ENCODE measurements at places on chromosomes 5 and 9.

DNA sequence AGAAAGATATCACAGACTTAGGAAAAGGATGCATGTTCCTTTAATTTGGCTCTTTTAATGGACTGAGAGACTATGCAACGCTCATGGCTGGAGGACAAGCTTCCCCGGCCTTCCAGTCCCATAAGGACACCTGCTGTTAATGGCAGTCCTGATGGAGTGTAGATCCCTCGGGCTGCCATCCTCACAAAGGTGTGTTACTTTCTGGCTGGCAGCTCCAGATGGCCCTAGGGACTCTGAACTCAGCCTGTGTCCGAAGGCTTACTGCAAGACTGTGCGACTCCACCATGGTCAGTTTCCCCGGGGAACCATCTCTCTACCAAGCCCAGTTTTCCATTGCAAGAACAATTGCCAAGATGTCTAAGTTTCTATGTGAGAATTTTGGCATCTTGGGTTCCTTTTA lies 25.5 kb upstream of the KCNIP1 start:
- DNase-seq, result no peak

DNA sequence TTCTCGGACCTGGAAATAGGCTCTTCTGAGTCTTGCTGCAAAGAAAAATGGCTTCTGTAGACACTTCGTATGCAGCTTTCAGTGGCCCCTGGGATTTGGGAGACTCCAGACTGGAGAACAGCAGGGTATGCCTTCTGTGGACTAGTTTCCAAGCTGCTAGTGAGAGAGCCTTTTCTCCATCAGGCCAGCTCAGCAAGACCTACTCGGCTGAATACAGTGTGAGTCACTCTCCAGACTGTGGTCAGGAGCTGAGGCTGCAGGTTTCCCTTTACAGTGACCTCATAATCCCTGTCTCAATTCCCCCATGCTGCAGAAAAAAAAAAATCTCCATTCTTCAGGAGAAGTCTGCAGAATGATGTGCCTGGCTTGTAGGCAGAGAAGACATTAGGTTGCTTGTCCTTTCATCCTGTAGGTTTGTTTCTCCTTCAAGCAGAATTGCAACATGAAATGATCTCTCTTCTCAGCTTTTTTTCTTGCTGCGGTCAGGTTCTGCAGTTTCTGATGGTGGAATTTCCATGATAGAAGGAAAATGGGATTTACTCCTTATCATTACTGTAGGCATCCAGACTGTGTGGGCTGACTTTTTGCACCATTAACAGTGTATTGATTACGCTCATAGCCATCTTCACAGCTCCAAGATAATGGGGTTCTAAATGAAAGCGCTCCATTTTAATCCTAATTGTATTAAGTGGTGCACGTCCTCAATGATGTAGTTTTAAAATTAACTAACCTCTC lies 78.3 kb upstream of the TNFSF8 start:
- no peak for DNase-seq

DNA sequence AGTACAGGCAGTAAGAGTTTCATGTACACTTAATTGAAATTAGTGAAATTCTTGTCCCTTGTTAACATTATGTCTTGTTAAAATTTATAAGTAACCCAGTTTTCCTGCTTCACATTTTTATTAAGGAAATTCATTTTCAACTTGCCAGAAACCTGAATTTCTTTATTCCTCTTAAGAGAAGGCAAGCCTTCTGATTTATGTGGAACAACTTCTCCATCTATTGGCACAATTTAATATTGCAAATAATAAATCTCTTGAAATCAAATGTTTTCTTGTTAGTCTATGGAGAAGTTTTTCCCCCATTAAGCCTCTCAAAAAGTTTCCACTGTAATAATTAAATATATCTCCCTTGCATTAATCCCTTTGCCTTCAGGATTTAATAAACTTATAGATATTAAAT lies 33.8 kb upstream of the ACO1 start:
- peak; percentile 42 for DNase-seq

DNA sequence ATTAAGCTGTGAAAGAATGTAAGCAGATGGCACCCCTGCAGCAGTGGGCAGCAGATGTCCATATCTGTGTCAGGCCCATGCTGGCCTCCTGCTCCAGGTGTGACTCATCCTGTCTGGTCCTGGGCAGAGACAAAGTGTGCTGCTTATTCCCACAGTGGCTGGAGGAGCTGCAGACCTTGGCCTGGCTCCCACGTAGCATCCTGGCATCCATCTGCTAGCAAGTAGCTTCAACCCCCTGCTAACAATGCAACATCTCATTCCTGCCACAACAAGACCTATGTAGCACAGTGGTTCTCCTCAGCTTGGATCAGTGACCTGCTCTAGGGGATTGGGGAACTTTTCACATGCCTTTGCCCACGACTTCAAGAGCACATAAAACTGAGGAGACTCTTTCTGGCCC lies 126.4 kb upstream of the SLC12A2 start:
- no peak for DNase-seq

DNA sequence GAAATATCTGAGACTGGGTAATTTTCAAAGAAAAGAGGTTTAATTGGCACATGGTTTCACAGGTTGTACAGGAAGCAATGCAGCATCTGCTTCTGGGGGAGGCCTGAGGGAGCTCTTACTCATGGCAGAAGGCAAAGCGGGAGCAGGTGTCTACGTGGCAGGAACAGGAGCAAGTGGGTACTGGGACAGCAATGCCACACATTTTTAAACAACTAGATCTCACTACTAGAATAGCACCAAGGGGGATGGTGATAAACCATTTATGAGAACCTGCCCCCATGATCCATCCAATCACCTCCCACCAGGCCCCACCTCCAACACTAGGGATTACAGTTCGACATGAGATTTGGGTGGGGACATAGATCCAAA lies 47.6 kb upstream of the HOMER1 start:
- no peak for DNase-seq

GRCh38 chr5:95925378-95925744 lies 36.3 kb downstream of the ELL2 start:
- DNase-seq, result no peak

- DNase-seq, result no peak
Observed at GRCh38 chr9:112137066-112137465, 38.0 kb downstream of the SUSD1 start.

GRCh38 chr5:175252234-175252805 lies 191.7 kb downstream of the DRD1 start:
- DNase-seq, result no peak

DNA sequence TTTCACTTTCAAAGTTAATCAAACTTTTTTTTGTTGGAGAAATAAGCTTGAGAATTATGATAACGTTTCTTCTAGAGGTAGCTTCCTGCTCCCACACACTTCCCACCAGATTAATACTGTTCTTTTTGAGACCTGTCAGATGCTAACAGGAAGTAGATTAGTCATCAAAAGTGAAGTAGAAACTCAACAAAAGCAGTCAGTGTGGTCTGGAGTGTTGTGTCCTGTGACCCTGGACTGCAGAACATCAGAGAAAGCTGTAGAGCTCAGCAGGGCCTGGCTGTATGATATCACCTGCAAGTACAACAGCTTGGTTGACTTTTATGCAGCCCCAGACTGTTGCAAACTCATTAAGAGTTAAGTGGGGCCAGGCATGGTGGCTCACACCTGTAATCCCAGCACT lies 495.7 kb upstream of the CYLC2 start:
- no peak for DNase-seq

GRCh38 chr9:6237267-6237666 lies 21.7 kb downstream of the IL33 start:
- DNase-seq, result no peak
